ENCODE measurements at places on chromosomes 2 and 18.

GRCh38 chr2:26860211-26860850 is 12.4 kb downstream of the DPYSL5 start:
- DNase-seq, result no peak

DNA sequence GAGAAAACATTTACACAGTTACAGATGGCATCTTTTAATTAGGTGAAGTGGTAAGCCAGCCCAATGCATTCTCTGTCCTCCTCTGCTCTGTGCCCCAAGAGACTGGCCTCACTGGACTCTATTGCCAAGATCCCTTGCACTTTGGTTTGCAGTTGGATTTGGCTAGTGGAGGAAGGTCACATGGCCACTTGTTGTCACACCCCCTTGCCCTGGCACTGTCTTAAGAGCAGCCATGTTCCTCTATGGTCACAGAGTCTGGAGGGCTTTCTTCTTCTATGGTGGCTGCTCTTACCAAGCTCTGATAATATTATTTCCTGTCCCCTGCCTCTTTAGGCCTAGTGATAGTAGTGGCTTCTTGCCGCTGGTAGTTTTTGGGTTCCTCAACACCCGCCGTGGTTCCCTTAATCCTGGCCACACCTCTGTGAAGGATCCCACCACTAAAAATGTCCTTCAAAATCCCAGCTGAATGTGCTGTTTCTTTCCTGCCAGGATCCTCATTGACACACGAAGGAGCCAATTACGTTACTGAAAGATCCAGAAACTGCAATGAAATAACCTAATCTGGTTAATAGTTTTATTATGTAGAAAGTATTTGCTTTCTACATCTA is 111.1 kb downstream of the CDC42EP3 start:
- DNase-seq, result no peak

GRCh38 chr2:10646153-10646552 is 43.6 kb downstream of the NOL10 start:
- DNase-seq, result no peak

GRCh38 chr2:138831154-138831553 is 51.0 kb upstream of the NXPH2 start:
- DNase-seq, result no peak

DNA sequence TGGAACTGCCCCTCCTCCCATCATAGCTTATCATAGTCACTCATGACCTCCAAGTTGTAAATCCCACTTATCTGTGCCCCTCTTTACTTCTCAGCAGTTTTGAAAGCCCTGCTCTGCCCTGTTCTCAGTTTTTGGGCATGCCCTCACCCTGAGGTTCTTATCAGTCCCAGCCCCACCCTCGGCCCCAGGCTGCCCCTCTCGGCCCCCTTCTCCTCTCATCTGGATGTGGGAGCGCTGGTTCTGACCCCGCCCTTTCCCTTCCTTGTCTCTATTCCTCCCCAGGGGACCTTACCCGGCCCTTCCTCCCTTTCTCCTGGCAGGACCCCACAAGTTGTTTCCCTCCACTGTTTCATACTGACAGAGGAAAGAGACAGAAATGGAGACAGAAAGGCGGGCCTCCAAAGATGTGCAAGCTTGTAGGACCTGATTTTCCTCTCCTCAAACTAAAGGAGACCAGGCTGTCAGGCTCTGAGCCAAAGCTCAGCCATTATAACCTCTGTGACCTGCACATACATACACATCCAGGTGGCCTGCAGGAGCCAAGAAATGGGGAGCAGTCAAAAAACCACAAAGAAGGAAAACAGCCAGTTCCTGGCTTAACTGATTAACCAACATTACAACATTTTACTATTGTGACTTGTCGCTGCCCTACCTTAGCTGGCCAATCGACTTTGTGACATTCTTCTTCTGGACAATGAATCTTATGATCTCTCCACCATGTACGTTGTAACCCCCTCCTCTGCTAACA is 171.0 kb upstream of the HS6ST1 start:
- DNase-seq, result no peak

DNA sequence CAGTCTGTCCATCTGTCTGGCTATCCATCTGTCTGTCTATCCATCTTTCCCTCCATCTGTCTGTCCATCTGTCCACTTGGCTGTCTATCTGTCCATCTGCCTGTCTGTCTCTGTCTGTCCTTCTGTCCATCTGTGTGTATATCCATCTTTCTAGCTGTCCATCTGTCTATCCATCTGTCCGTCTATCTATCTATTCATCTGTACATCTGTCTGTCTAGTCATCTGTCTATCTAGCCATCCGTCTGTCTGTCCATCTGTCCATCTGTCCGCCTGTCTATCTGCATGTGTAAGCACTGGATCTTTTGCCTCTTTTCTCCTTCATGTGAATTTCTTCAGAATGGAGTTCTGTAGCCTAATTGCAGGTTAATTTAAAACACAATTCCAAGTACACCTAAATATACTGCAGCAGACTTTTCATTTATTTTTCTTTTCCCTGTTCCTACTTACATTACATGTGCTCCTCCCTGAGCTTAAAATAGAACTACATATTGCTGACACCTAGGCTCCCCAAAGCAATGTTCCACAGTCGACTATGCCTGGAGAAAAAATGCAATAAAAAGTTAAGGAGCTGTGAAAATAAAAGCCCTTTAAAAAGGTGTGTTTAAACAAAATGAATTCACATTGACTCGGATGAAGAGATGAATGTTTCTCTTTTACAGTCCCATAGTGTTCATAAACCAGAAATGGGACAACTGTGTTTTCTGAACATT is 37.4 kb upstream of the TXNDC2 start:
- no peak for DNase-seq

GRCh38 chr2:40372283-40372985 is 79.5 kb downstream of the SLC8A1 start:
- DNase-seq, result no peak

GRCh38 chr2:231929961-231930592 is 3.9 kb upstream of the NPPC start:
- no peak for DNase-seq

DNA sequence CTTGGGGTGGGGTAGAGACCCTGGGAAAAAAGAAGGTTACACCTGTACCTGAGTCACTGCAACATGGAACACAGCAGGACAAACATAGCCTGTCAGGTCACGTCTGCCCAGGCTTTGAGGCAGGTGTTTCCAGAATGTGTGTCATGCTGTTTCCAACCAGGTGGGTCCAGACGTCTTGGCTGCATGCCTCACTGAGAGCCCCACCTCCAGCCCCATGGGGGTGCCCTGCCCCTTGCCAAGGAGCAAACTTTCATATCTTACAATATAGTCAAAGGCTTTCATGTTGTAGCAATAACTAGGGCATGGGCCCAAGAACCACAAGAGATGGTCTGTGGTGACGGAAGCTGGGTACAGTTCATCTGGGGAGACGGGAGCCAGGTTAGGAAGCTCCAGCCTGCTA is 499.7 kb downstream of the BCL11A start:
- DNase-seq, result no peak

GRCh38 chr2:128154225-128154624 is 63.2 kb downstream of the UGGT1 start:
- no peak for DNase-seq

GRCh38 chr2:189466656-189467055 is 25.4 kb downstream of the WDR75 start:
- no peak for DNase-seq

- DNase-seq, result no peak
Observed at GRCh38 chr18:32335228-32335627, 135.5 kb downstream of the GAREM1 start.

- DNase-seq, result no peak
Observed at GRCh38 chr18:57107140-57107832, 39.6 kb upstream of the BOD1L2 start.

- no peak for DNase-seq
Observed at GRCh38 chr2:201126308-201127151, 10.6 kb downstream of the CFLAR start.

GRCh38 chr18:48915626-48916425 is 34.9 kb downstream of the SMAD7 start:
- no peak for DNase-seq

GRCh38 chr2:183605440-183605839 is 481.2 kb downstream of the NUP35 start:
- no peak for DNase-seq

DNA sequence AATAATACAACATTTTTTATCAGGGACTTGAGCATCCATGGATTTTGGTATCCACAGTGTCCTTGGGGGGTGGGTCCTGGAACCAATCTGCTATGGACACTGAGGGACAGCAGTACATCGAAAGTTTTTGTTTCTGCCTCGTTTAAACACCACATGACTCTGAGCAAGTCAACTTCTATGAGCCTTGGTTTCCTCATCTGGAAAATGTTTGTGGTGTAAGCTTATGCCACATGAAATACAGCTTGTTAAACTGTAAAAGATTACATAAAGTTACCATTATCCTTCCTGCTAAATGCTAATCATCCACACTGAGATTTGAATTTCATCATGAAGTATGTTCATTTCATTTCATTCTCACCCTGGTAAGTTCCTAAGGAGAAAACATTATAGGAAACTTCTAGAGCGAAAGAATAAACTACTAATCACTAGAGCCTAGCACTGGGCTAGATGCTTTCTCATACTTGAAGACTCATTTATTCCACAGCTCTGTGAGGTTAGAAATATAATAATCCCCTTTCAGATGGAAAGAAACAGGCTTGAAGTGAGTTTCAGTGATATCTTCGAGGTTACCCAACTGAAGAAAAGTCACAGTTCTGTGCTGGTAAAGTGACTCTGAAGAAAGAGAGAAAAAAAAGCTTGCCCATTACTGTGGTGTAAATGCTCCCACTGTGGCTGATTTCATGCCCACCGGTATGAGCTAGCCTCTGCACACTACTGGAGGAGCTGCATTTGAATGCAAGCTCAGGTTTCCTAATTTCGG is 29.2 kb downstream of the MCFD2 start:
- no peak for DNase-seq

- DNase-seq, result no peak
Observed at GRCh38 chr2:238872026-238872425, 24.1 kb downstream of the TWIST2 start.

- no peak for DNase-seq
Observed at GRCh38 chr18:74124642-74125041, 23.0 kb downstream of the FBXO15 start.

GRCh38 chr2:146847846-146848245 is 997.0 kb upstream of the ACVR2A start:
- no peak for DNase-seq

- DNase-seq, result no peak
Observed at GRCh38 chr2:57880446-57880845, 166.2 kb upstream of the VRK2 start.

DNA sequence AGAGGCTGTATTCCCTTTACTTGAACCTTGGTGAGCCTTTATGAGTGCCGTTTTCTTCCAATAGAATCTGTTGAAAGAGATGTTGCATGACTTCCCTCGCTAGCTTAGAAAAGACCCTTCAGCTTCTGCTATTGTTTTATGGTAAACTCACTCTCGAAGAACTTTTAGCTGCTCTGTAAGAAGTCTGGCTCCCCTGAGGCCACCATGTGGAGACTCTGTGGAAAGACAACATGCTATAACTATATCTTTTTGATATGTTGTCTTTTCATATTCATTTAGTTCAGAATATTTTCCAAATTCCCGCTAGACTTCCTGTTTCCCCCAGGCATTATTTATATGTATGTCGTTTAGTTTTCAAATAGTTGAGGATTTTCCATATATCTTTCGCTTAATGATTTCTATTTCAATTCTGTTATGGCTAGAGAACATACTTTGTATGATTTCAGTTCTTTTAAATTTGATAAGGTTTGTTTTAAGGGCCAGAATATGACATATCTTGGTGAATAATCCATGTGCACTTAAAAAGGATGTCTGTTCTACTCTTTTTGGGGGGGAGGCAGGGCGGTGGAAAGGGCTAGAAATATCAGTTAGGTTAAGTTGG is 64.1 kb downstream of the PTPN4 start:
- DNase-seq, result peak; percentile 36

GRCh38 chr18:13527730-13528129 is 198.6 kb downstream of the FAM210A start:
- DNase-seq, result no peak

All from CD4-positive, alpha-beta T cell treated with Interleukin-6 at 100 ng/mL for 8 hours (primary cell).